ENCODE measurements at places on chromosomes 4 and X.

DNA sequence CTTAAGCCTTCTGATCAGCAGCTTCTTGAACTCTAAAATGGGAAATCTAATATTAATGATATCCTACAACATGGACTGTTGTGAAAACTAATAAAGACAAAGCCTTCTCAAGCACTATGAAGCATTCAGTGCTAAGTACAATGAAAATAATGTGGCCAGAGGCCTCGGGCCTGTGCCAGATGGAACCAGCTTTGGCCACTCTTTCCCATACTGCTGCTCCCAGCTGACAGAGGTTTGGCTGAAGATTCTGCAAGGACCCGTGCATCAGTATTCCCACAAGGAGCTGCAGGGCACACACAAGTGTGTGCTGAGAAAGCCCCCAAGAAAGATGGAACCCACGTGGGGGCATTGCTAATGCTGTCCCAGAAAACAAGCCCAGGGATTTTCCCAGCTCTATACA, 60.5 kb upstream of the RPL34 start:
- no peak for DNase-seq

DNA sequence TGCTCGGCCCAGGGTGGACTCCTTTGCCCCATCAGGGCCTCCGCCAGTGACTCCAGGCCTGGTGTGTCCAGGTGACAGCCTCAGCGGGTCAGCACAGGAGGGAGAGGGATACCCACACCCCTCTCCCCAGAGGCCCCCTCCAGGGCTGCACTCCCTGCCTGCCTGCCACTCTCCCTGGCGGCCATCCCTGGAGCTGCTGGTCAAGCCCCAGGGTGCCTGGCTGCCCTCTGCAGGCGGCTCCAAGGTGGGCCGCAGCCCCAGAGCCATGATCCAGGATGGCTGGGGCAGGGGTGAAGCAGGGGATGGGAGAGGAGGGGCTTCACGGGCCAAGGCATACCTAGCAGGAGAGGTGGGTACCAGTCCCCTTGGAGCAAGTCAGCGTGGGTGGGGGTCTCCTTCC, 3.8 kb downstream of the FGFRL1 start:
- DNase-seq, result no peak

DNA sequence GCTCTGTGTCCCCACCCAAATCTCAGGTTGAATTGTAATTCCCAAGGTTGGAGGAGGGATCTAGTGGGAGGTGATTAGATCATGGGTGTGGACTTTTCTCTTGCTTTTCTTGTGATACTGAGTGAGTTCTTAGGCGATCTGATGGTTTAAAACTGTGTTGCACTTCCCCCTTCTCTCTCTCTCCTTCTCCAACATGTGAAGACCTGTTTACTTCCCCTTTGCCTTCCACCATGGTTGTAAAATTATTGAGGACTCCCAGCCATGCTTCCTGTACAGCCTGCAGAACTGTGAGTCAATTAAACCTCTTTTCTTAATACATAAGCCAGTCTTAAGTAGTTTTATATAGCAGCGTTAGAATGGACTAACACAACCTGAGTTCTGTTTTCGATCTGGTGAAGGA, 738.2 kb downstream of the ARAP2 start:
- DNase-seq, result no peak

- no peak for DNase-seq
These were observed 10.2 kb downstream of the CC2D2A start for GRCh38 chr4:15479913-15480185.

DNA sequence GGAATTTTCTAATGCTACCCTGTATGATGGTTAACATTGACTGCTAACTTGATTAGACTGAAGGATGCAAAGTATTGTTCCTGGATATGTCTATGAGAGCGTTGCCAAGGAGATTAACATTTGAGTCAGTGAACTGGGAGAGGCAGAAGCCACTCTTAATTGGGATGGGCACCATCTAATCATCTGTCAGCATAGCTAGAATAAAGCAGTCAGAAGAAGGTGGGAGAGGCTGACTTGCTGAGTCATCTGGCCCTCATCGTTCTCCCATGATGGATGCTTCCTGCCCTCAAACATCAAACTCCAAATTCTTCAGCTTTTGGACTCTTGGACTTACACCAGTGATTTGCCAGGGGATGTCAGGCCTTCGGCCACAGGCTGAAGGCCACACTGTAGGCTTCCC, 878.5 kb downstream of the PCDH7 start:
- DNase-seq, result no peak

GRCh38 chr4:184649971-184650855, 675 bp downstream of the PRIMPOL start:
- no peak for DNase-seq

- DNase-seq, result no peak
These were observed 84.1 kb downstream of the MSN start for GRCh38 chrX:65751519-65751918.

DNA sequence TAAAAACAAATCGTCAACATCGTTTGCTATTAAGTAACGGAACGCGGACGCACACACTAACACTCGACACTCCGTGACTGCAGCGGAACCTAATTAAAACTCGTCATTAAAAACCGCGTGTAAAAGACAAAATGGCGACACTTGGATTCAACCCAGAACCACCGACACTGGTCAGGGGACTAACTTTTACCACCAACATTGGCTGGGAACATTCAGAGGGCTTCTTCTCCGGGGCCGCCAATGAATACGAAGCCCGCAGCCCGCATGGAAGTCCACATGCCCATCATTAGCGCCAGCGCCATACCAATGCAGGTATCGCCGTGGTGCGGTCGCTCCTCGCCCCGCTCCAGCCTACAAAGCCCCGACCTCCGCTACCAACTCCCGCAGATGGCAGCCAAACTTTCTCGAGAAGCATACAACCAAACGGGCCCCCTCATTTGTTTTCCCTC, 498 bp downstream of the RBMX start:
- DNase-seq, result no peak

GRCh38 chr4:38365748-38366310, 298.2 kb upstream of the KLF3 start:
- peak; percentile 13 for DNase-seq

- no peak for DNase-seq
These were observed 169.8 kb downstream of the BTC start for GRCh38 chr4:74624351-74625151.

- DNase-seq, result no peak
These were observed 7.1 kb downstream of the OFD1 start for GRCh38 chrX:13741695-13742094.

DNA sequence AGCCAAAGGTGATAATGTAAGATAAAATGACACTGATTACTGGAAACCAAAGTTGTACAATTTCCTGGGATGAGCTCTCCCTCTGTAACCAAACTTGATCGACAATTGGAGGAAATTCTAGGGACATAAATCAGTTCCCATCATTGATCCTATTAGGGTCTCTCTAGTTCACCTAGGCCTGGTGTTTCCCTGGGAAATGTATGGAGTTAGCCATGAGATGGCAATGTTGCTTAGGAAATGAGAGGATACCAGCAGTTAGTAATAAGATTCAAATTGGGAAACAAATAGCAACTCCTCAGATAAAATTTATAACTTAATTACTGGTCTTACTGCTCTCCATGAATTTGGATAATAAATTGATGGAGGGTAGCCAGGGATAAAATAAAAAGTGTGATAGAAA, 52.2 kb downstream of the SPATA18 start:
- no peak for DNase-seq

All from SHP77 (cell line).